LoVo (cell line): ENCODE measurements at places on chromosomes 5 and 9.

- peak; percentile 52 for DNase-seq
Measured at GRCh38 chr9:105414947-105415661, 32.7 kb upstream of the FSD1L start.

DNA sequence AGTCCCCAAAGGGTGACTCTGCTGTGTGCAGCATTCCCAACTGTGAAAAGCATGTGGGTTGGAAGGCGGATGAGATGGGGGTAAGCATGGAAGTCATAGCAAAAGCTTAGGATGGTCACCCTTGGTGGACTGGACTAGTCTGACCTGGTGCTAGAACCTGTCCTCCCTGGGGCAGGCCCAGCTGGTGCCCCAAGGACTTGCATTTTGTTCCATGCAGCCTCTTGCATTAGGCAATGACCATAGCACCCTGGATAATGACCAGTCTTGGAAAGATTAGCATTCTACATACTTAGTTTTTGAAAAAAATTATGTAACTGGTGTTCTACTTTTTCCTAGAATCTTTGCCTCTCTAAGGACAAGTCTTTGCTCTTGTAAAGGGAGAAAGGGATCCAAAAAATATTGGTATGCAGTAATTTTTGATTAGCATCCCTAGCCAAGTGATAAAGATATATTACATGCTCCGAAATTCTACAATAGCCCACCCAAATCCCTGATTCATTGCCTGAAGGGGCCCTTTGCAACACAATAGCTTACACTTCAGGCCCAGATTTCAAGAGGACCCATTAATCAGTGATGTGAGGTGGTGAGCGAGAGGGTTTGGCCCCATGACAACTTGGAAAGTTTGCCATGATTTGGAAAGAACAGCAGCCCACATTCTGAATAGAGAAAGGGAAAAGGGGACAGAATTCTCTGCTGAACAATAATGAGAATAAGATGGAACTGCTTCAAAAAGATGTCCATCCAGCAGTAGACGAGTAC is 93.3 kb upstream of the CD180 start:
- no peak for DNase-seq

DNA sequence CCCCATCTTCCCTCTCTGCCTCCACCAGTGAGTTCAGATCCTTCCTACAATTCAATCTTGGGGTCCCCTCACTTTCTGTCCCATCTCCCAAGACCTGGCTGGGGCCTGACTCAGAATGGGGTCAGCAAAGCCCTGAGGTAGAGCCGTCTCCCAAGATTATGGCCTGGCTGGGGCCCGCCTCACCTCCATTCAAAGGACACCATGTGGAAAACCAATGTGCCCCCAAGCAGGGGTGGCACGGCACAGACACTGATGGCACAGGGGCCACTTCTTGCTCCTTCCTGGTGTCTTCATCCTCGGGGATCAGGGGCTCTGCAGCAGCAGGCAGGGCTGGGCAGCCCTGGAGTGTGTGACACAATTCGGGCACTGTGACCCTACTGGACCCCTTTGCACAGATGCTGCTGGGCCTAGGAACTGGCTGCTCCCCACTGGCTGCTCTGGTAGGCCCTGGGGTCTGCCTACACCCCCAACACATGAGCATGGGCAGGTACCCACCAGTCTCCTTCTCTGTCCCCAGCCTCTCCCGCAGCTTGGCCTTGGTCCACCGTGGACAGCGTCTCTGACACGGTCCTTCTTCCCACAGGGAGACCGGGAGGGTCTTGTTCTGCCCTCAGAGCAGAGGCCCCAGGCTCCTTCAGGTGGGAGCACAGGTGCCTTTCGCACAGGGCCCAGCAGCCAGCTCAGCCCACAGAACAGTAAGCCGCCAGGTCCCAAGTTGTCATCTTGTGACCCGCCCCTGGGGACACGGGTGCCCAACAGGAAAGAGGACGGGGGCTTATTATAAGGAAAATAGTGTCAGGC is 89.5 kb downstream of the ADAMTS2 start:
- DNase-seq = no peak

DNA sequence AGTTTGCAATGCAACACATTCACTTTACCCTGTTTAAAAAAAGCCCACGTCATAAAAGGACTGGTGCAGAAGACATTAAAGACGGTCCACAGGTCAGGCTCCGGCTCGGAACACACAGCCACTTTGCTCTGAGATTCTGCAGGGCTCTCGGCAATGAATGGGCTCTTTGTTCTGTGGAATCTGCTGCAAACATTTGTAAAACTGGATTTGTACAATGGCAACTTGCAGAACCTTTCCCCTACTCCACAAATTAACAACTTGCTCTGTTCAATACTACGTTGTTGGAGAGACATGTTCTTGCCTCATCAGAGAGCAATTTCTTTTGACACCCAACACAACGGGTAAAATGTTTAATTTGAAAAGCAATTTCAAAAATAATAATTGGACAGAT is 13.0 kb upstream of the NR5A1 start:
- DNase-seq = no peak

GRCh38 chr9:97853844-97854695 is 1.0 kb downstream of the FOXE1 start:
- no peak for DNase-seq

DNA sequence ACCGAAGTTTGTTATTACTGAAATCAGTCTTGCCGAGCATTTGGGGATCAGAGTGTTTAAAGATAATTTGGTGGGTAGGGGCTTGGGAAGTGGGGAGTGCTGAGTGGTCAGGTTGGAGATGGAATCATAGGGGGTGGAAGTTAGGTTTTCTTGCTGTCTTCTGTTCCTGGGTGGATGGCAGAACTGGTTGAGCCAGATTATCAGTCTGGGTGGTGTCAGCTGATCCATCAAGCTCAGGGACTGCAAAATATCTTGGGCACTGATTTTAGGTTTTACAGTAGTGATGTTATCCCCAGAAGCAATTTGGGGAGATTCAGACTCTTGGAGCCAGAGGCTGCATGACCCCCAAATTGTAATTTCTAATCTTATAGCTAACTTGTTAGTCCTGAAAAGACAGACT is 5.4 kb upstream of the ANKRD31 start:
- DNase-seq = no peak

DNA sequence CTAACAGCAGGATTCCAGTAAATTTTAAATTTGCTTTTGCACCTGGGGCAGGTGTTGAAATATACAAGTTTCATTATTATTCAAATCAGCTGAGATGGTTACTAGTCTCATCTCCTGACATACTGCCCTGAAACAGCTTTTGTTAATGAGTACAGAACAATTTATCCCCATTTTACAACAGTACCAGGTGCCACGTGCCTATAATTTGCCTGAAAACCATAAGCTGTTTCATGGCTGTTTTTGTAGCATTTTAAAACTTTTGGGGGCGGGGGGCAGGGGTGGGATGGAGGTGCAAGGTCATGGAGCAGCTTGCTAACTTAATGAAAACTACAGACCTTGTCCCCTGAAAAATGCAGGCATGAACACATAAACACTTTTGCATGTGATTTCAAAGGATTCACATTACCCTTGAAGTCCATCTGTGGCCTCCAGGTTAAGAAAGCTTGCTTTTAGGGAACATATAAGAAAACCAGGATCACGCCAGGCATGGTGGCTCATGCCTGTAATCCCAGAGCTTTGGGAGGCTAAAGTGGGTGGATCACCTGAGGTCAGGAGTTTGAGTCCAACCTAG is 42.1 kb downstream of the TIMD4 start:
- no peak for DNase-seq

DNA sequence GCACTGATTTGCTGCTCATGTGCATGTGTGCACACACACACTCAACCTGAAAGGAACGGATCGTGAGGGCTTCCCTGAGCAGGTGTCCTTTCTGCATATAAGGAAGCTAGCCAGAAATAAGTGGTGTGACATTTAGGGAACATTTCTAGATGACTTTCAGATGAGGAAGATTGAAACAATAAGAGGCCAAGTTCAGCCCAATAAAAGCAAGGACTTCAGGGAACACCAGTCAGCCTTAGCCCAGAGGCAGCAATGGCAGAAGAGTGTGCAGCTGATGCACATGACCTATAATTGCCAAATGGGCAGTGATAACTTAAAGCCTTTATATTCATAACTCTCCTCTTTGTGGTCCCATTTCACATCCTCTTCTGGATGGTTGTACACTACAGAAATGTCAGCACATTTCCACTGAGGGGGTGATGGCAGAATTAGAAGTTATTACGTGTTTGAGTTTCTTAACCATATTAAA is 255.5 kb downstream of the TRIM32 start:
- DNase-seq = no peak

- DNase-seq = no peak
Measured at GRCh38 chr5:7597059-7597642, 201.2 kb downstream of the ADCY2 start.
